NK-92 treated with Interleukin-12 subunit alpha and Interleukin-12 subunit beta, amount 100 ng/mL, for 24 hours (cell line): ENCODE measurements at places on chromosomes 5 and 9.

DNA sequence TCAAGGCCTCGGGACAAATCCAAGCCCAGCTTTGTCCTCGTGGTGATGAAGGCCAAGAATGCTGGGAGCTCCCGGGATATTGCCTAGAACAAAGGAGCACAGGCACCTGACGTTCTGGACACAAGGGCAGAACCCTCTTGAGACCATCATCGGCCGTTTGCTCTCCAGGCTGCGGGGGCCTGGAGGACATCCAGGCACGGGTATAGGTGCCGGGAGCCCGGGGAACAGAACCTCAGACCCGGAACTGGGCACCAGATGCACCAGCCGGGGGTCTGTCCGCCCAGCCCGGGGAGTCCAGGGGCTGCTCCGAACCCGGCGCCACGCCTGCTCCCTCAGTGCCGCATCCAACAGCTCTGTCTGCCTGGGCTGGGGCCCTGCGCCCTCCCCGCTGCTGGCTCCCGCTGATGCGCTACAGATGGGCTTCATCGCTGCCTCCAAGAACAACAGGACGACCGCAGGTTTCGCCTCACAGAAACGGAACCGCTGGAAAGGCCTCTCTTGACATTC is 88.0 kb downstream of the ADAMTS2 start:
- no peak for DNase-seq

DNA sequence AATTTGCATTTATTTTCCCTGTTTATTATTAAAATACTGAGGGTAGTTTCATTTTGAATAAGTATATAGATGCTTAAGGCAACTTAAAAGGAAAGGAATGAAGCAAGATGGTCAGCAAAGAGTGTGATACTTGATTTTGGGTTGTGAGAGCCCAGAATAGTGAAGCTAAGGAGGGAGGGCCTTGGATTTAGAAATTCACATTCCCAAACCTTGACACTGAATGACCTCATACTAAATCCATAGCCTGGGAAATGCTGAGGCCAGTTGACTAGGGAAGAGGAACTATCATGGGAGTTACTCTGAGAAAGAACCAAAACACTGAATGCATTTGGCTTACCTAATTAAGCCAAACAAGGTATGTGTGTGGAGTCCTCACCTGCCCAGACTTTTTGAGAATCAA is 292.5 kb downstream of the SPATA31D1 start:
- DNase-seq = no peak

GRCh38 chr9:137372693-137373610 is 50.0 kb downstream of the EXD3 start:
- no peak for DNase-seq

GRCh38 chr5:7897014-7897600 is 28.2 kb downstream of the MTRR start:
- DNase-seq = no peak

- DNase-seq = no peak
Observed at GRCh38 chr9:124810663-124811355, 33.9 kb downstream of the OLFML2A start.

DNA sequence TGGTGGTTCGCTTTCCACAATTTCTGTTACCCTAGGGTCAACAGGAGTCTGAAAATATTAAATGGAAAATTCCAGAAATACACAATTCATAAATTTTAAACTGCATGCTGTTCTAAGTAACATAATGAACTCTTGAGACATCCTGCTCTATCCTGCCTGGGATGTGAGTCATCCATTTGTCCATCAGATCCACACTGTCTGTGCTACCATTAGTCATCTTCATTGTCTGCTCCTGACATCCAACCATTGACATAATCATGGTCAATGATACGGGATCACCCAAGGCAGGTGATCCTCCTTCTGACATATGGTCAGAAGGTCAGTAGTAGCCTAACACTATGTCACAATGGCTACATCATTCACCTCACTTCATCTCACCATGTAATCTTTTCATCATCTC is 276.7 kb upstream of the KIF2A start:
- no peak for DNase-seq

GRCh38 chr5:139341187-139341688 is 416 bp upstream of the PAIP2 start:
- DNase-seq = no peak

DNA sequence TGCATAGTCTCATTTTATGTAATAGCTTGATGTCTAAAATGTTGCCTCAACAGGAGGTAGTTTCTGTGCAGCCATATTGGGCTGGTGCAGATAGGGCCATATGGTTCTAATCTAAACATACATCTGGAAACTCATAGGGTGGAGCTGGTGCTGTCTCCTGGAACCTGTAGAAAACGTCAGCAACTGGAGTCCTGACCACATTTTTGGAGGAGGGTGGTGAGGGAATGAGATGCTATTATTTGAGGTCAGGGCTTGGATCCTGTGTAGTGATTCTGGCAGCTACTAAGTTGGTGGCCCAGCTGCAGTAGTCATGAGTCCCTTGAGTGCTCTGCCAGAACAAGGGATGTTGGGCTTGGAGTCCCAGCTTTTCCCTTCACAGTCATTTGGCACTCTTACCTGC is 14.1 kb downstream of the MAN2A1 start:
- no peak for DNase-seq
